ENCODE measurements at places on chromosomes 5 and 9.

DNA sequence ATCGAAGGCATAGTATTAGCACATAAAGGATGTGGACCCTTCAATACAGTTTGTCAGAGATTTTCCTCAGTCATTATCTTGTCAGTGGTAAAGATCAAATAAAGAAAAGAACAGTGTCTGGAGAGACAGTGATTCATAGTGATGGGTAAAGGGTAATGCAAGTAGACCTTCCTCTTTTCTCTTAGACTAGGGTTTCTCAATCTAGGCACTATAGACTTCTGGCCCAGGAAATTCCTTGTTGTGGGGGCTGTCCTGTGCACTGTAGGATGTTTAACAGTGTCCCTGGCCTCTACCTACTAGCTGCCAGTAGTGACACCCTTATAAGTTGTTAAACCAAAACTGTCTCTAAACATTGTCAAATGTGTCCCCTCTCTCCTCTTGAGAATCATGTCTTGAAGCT is 6.9 kb downstream of the CAMK4 start:
- DNase-seq: no peak

GRCh38 chr9:133715295-133715865 is 22.8 kb downstream of the SARDH start:
- no peak for DNase-seq

- no peak for DNase-seq
Measured at GRCh38 chr5:93342563-93343061, 238.4 kb downstream of the NR2F1-AS1 start.

GRCh38 chr5:134034326-134034725 is 29.6 kb upstream of the VDAC1 start:
- no peak for DNase-seq

DNA sequence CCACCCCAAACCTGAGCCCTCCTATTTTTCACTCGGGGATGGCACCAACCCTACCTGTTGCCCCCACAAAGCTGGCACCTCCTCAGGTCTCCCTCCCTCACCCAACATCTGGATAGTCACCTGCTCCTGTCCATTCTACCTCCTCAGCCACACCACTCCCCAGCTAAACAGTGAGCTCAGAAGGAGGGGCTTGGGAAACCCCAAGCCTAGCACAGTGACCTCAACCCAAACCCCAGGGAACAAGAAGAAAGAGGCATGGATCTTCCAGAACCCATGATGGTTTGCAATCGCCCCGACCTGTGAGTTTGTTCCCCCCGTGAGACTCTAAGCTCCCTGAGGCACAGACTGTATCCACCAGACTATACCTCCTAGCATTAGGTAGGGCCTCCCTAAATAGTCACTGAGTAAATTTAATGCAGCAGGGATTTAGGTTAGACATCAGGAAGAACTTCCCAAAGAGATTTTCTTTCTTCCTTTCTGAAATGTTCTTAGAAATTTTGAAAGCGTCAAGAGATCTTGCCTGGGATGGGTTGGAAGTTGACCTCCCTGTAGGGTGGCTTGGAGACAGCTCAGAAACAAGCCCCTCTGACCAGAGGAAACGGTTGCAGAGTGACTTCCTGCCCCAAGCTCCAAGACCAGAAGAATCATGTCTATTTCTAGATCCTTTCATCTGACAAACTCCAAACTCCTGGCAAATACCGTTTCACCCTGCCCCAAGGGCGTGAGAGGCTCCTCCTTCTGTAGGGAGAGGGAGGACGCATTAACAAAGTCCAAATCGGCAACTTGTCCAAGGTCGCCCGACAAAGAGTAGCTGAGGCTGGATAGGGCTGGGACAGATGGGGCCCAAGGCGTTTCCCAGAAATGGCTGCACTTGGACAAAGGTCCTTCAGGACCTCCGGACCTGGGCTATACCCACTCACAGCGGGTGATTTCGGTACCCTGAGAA is 4.1 kb downstream of the FIBCD1 start:
- DNase-seq: no peak
